AG10803 (cell line): ENCODE measurements at places on chromosomes 5 and 9.

GRCh38 chr5:141121563-141121962 is at the start of gene PCDHB4:
Gene PCDHB4 (plus strand): TSS chr5:141121818. CDS start chr5:141121999, 181 bp downstream.
- DNase-seq, result no peak

DNA sequence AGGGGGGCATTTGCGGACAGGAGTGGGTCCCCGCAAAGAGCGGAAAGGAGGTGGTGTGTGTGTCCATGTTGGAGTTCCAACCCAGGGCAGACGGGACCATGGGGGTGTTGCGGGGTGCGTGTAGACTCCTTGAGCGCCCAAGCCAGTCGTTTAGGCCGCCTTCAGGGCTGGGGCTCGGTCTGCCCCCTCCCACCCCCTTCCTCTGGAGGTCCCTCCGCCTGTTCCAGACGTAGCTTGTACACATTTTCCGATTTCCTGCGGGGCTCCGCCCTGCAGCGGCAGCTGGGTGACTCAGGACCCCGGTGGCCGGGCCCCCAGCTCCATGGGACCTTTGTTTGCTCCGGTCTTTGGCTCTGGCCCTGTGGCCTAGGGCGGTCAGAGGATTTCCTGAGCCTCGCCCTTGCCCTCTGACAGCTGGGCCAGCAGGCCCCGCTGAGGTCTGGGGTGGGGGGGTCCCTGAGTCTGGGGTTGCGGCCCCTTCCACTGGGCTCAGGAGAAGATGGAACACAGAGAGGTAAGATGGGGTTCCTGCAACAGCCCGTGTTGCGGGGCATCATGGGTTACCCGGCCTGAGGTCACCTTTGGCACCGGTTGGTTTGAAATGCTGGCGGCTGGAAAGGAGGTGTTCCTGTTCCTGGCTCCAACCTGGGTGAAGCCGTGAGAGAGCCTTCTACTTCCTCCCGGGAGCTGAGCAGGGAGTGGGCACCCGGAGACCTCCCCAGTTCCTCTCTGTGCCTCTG is 1.5 kb downstream of the PKN3 start:
- no peak for DNase-seq

- DNase-seq, result peak; percentile 75
These were observed 41.9 kb downstream of the WDR36 start for GRCh38 chr5:111134087-111134486.

DNA sequence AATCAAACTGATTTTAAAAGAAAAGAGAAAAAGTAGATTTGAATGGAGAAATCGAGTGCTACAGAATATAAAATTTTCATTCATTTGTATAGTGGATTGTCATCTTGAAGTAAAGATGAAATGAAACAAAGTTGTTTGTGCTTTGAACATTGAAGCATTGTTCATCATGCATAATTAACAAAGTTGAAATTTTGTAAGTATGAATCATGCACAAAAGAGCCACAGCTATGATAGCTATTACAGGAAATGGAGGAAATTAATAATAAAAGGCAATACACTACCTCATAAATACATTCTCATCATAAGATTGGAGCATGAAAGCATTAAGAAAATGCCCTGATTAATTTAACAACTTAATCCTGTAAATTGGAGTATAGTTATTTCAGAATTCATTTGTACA is 153.4 kb upstream of the TLX3 start:
- DNase-seq, result peak; percentile 58

- DNase-seq, result no peak
These were observed 42.3 kb downstream of the B4GALT1 start for GRCh38 chr9:33124751-33125381.

GRCh38 chr5:174301848-174302625 is 256.5 kb downstream of the NSG2 start:
- no peak for DNase-seq

- DNase-seq, result no peak
These were observed 430 bp upstream of the MAPKAP1 start for GRCh38 chr9:125707472-125707804.

DNA sequence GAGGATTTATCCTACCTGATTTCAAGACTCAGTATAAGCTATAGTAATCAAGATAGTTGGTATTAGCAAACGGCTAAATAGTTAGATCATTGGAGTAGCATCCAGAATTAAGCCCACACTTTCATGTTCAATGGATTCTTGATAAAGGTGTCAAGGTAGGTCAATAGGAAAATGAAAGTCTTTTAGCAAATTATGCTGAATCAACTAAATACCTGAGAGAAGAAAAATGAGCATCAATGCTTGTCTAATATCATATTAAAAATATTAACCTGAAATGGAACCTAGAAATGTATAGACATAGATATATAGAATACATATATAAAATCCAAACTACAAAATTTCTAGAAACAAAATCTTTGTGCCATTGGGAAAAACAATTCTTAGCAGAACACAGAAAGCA is 685.6 kb downstream of the DTWD2 start:
- no peak for DNase-seq

DNA sequence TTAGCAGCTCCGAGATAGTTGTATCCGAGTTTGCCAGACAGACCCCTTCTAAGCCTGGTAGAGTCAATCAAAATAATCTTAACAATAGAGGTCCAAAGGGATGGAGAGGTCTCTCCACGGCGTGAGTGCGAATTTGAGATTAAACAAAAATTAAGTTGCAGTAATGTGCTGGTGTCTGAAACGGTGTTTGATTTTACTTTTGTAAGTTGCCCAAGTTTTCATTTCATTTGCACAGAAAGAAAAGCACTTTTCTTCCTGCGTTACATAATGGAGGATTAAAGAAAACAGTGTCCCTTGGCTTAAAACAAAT is 1.2 kb downstream of the IRX1 start:
- no peak for DNase-seq

DNA sequence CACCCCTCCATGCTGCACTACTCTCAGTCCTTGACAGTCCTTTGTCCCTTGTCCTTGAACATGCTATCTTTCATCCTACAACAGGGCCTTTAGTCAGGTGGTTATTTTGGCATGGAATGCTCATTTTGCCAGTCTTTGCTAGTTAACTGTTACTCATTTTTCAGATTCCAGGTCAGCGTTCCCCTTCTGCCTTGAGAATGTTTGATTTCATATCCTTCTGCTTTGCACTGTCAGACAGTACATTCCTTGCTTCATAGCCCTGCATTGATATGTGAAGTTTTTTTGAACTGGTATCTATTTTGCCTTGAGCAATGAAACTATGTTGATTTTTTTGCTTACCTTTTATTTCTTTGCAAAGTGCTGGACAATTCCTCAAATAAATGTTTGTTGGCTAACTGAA is 638.2 kb upstream of the SEMA6A start:
- DNase-seq, result no peak

- no peak for DNase-seq
These were observed 63.4 kb downstream of the ANKRD33B start for GRCh38 chr5:10627160-10627701.

GRCh38 chr5:111984044-111984443 is 227.1 kb upstream of the NREP start:
- DNase-seq, result peak; percentile 94

GRCh38 chr5:113203916-113204315 is 227.3 kb downstream of the DCP2 start:
- no peak for DNase-seq
